ENCODE measurements at places on chromosomes 4 and X.

DNA sequence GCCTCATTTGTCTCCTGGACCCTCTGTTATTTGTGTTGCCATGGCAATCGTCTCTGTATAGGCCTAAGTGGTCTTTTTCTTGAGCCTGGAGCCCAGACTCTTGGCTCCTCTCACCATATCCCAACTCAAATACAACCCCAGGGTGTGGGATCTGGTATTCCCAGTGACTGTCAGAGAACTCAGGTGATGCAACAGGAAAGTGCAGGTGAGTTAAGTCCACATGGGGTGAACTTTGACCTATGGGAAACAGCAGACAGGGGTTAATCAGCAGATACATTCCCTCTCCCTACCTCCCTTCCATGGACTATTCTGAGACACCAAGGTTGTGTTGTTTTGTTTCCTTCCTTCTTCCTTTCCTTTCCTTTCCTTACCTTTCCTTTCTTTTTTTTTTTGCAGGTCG, 130.9 kb upstream of the RPS6KA3 start:
- no peak for DNase-seq

DNA sequence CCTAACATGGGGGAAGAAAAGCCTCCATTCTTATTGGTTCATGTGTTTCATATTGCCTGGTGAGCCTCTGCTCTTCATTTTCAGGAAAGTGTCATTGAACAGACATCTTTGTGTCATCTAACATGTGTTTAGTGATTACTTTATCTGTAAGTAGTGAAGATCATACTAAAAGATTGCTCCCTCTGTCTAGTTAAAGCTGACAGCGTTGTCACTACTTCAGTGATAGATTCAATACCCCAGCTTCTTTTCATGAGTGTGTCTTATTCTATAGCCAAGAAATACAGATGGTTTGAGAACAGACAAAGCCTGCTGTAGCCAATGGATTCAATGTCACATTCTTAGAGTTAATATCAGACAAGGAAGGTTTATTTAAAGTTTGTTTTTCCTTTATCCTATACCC, 85.1 kb downstream of the NKX6-1 start:
- no peak for DNase-seq

DNA sequence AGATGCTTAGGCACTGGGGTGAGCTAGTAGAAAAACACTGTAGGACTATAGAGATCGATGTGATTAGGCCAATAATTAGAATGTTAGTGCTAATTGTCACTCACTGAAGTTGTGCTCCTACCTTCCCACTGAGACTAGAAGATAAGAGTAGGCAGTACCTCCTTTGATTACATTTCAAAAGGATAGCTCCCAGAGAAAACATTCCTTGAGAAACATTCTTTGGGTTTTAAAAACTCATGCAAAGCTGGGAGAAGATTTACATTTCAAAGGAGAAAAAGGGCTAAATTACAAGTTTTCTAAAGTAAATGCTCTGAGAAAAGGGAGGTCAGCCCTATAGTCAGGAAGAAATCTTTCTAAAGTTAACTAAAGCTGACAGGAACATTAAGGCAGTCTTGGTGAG, 860.3 kb upstream of the NDST4 start:
- no peak for DNase-seq

DNA sequence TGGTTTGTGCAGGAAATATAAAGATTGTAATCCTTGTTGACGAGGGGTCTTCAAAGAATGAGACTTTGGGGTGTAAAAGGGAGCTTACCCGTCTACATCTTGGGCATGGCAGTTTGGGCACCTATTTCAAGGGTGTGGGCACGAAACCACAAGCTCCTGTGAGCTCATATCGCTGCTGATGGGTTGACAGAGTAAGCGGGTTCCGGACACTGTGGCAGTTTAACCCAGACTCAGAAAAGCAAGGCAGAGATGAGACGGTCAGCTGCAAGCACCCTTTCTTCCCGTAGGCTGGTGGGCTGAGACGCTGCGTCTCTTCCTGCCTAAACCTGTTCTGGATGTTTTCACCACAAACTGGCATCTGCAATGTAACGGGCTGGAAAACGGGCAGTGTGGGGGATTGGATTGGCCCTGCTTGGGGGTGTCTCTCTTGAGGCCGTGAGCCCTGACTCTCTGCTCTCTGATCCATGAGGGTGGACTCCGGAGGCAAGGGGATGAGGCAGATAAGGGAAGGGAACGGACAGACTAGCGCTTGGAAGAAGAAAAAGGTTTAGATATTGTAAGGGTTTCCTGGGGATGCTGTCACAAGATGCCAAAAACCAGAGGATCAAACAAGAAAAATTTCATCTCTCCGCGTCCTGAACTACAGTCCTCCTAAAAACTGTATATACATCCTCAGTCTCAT, 237.5 kb downstream of the SHOX start:
- no peak for DNase-seq

DNA sequence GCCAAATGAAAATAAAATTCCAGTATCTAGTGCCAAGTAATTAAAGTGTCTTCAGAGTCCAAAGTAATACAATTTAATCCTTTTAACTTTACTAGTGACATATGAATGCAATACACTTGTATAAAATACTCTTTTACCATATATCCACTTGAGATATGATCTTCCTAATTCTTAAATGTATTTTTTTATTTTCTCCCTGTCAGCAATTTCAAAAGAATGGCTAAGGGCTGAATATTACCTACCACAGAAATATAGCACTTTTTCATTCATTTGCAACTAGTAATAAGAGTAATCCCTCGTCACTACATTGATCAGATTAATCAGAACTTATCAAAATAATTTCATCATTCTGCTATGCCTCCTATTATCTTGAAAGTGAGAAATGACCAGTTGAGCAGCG, 10.1 kb upstream of the TBX22 start:
- DNase-seq, result no peak

- DNase-seq, result no peak
Measured at GRCh38 chrX:76172325-76172893, 453 bp upstream of the PBDC1 start.

- DNase-seq, result no peak
Measured at GRCh38 chr4:47493238-47494123, 8.4 kb downstream of the ATP10D start.

DNA sequence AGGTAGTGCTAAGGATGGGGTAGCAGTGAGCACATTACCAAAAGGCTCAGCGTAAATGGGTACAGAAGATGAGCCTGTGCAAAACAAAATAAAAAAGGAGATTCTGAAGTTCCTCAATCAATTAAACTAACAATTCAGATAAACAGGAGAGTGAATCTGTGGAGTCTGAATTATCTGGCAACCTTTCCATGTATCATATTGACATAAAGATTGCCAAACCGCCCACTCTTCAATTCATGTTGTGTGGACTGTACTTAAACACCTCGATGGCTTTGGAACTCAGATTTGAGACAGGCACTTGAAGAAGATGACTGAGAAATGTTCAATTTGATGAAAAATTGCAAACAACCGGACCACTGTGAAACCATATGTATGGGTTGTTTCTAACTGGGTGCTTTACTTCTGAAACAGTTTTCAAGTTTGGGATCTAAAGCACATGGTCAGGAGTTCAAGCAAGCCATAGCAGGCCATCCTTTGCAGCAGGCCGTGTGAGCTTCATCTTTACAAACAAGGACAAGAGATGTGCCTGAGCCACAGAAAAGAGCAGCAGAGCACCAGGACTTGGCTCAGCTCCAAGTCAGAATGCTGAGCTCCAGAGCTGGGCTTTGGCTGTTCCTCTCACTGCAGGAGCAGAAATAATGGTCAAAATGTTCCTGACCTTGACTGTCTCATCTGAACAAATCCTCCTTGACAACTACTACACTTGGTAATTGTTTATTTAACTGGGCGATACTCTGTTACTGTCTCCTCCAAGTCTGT, 108.1 kb downstream of the MGST2 start:
- no peak for DNase-seq

DNA sequence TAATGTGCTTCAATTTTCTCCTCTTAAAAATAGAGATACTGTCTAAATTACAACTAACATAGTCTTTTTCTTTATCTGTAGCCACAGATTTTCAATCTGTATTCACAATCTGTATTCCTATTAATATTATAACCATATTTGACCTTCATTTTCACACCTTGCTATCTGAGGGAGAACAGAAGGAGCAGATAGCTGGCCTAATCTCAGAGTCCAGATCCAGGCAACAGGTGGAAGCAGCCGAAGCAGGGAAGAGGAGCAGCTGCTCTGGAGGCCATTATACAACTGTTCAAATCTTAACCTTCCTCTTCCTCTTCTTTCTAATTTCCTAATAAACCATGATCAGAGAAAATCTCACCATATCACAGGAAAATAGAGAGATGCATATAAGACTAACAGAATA, 14.2 kb downstream of the SEPSECS start:
- DNase-seq, result no peak

DNA sequence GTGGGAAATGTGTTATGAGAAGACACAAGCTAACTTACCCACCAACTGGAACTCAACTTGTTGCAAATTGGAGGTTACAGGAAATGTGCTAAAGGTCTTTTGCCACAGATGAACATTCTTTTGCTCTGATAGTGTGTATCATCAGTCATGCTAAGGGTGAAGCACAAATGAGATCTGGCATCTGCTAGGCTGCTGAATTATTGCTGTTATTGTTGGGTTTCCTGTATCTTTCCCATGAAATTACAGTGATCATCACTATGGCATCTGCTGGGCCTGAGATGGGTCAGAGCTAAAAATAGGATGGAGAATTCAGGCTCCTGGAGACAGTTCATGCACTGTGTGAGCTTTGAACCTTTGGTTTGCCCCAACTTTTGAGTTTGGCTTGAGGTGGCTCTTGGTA, 124.5 kb downstream of the NPNT start:
- no peak for DNase-seq

GRCh38 chr4:152850377-152850776, 70.6 kb downstream of the ARFIP1 start:
- DNase-seq, result no peak

DNA sequence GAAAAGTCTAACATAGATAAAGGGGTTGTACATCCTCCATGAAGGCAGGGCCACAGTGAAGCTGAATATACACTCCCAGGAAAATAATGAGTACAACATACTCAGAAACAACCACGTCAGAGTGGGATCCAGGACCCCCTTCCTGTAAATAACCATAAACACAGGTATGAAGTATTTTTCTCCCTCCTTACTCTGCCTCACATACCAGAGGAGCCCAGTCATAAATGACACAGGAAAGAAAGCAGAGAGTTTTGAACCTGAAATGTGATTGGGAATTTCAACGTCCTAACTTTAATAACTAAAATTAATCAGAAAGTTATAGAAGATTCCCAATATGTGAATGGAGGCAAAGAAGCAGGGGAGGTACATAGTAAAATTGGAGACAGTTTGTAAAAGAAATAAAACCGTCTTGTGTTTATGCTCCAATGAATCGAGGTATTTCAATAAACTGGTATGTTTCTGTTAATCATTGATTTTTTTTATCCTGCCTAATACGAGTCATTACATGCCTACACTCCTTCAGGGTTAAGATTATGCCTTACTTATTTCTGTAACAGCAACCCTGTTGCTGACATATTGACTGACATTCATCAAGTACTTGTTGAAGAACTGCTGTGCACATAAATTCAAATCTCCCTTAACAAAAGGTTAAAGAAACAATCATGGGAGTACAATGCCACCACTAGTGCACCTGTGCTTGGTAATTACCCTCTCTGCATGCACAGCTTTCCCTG, 431.3 kb downstream of the KCNIP4 start:
- no peak for DNase-seq

- DNase-seq, result no peak
Measured at GRCh38 chr4:177505171-177505615, 63.0 kb upstream of the AGA start.

GRCh38 chr4:136484996-136485395, 1047.3 kb downstream of the PCDH18 start:
- no peak for DNase-seq

DNA sequence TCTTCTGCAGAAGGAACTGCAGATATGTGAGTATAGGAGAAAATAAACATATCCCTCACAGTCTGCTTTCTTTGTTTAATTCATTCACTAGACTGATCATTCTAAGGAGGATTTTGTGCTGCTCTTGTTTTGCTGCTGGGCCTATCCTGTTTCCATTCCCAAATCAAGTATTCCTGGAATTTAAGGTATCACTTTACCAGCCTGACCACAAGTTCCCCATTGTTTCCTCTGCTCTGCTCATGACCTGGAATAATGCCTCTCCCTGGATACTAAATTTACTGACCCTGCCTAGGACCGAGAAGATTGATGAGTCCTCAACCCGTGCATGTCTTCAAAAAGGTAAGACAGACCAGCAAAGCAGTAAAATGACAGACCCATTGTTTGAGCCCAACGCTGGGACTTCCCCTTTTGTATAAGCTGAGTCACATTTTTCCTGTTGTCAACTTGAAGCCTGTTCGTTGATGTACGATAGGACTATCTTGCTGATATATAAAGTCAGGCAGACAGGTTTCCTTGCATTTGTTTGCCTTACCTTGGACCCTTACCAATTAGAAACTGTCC, 85.5 kb upstream of the TET2 start:
- DNase-seq, result no peak

DNA sequence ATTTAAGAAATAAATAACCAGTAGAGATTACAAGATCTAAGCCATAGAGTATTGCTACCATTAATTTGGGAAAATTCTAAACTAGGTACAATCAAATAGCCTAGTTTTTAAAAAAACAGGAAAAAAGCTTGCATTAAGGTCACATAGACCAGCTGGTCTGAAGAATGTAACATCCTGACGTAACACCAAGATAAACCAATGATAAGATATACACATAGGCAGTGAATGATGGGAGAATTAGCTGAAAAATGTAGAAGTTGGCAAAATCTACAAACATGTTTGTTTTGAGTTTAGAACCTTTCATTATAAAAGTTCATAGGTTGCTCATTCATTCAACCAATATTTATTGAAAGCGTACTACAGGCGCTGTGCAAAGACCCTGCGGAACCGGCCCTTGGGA, 120.0 kb downstream of the SH3RF1 start:
- no peak for DNase-seq

GRCh38 chr4:110347805-110348204, 128.2 kb upstream of the ENPEP start:
- DNase-seq, result no peak

- no peak for DNase-seq
Measured at GRCh38 chr4:121338518-121338917, 42.3 kb downstream of the QRFPR start.

Data from head of caudate nucleus (tissue), 42 donors.